ENCODE measurements at places on chromosomes 1 and 21.

- no peak for DNase-seq
Measured at GRCh38 chr1:6577831-6578525, 1.8 kb upstream of the ZBTB48 start.

- no peak for DNase-seq
Measured at GRCh38 chr1:221169447-221169889, 290.2 kb downstream of the HLX start.

- no peak for DNase-seq
Measured at GRCh38 chr1:48089356-48089891, 92.2 kb upstream of the TRABD2B start.

DNA sequence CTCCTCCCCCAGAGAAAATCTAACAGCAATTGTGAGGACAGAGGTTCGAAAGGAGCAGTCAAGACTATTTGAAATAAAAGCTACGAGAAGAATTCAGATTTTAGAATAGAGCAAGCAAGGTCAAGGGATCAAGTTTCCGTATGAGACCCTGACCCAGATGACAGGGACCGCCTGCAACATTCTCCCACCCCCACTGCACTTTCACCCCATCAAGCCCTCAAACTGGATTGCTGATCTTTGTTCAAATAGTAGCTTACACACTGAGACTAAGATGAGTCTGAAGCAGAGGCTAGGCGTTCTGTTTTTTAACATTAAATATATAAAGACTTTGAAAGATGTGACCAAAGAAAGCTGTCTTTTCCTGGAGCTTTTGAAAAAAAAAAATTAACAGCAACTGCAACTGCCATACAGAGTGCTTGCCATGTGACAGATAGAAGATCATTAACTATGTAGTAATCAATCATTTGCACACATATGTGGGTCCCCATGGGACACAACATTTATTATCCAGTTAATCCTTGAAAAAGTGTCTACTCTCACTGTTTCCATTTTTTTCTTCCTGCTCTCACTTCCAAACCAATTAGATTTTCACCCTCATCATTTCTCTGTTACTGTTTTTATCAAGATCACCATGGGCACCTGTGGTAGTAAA lies 120.0 kb downstream of the GRIK1 start:
- DNase-seq: no peak

GRCh38 chr1:61053712-61054600 lies 28.4 kb upstream of the NFIA start:
- no peak for DNase-seq

DNA sequence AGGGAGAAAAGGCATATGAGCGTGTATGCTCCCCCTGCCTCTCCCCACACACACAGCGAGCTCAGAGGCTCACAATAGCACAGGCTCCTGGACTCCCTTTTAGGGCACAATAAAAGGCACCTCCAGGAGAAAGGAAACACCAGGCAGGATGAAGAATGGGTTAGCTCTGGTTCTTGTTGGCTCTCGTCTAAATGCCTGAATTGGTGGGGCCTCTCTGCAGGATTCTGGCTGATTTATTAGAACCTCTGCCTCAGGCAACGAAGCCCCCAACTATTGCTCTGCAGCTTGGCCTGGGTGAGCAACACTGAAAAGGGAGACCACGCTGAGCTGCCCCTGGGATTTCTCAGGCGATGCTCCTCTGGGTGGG lies 590.9 kb upstream of the PLXNA2 start:
- no peak for DNase-seq

DNA sequence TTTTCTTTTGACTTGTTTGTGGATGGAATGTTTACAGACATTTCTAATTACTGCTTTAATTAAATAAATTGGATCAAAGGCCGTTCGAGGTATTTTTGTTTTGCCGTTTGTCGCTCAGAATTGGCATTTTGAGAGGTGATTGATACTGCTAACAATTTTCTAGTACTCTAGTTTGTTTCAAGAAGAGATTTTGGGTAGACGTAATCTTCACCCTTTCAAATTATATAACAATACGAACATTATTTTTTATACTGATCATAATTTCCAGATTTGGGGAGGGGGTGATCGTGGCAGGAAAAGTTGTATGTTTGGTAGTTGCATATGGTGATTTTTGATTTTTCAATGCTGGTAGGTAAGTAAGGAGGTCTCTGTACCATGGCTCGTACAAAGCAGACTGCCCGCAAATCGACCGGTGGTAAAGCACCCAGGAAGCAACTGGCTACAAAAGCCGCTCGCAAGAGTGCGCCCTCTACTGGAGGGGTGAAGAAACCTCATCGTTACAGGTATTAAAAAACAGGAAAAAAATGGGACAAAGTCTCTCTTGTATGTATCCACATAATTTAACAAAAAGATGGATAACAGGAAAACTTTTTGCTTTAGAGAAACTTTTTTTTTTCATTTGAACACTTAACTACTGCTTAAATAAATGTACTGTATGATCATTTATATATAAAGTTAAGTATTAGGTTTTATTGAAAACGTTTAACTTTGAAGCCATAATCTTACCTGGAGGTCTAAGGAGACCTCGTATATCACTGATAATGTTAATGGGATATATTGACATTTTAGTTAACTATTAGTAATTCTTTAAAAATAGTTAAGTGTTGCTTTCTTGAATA lies 1.7 kb downstream of the H3-3A start:
- DNase-seq: no peak

DNA sequence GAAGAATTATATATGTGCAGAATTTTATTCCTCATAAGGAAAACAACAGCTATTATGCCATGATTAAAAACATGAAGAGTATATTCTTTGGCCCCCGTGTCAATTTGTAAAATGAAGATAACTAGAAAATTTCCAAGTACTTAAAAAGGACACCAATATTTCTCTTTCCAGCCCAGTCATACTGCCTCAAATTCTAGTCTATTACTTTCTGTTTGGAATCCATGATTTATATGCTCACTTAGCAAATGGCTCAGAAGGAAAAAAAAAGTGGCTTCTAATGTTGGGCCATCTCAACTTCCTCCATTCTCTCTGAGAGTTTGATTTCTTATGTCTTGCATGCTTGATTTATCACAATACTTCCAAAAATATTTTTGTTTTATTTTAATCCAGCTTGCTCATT lies 1431.1 kb downstream of the AMY1C start:
- no peak for DNase-seq

DNA sequence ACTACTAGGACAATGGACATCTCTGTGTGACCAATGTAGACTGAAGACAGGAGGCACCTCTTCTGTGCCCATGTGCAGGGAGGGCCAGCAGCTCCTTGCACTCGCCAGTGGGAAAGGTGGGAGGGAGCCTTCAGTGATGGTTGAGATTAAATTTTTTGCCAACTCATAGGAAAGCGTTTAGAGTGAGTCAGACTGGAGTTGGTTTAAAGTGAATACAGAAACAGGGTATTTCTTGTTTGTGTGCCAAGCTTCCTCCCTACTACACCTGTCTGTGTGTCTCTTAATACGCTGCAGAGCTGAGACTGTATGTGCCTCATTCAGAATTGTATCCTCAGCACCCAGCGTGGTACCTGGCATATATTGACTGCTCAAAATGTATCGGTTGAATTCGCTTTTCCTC lies 13.5 kb upstream of the COL16A1 start:
- DNase-seq: no peak

DNA sequence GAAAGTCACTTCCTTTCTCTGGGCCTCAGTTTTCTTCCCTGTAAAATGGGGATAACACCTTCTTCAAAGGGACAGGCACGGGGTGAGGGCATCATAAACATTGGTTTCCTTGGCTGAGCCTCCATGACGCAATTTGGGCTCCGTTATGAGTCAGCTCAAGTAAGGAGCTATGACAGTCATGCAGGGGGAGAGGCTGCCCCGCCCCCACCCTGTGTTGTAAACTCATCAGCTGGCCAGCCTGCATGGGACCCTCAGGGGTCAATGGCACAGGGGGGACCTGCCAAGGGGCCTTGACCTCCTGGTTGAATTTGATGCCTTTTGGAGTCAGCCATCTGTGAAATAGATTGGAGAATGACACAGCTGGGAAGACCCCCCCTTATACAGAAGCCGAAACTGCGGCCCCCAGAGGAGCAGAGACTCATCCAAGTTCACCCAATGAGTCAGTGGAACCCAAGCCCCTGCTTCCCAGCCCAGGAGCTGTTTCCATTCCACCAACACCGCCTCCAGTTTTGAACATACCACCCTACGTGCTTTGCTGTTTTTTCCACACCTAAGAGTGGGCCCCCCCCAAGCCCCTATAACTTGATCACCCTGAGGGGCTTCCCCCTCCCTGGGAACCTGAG lies 36.8 kb upstream of the RUNX3 start:
- DNase-seq: no peak

- DNase-seq: no peak
Measured at GRCh38 chr1:53108646-53109580, 33.5 kb downstream of the SLC1A7 start.

GRCh38 chr21:46066591-46067331 lies 31.2 kb upstream of the COL6A2 start:
- no peak for DNase-seq

DNA sequence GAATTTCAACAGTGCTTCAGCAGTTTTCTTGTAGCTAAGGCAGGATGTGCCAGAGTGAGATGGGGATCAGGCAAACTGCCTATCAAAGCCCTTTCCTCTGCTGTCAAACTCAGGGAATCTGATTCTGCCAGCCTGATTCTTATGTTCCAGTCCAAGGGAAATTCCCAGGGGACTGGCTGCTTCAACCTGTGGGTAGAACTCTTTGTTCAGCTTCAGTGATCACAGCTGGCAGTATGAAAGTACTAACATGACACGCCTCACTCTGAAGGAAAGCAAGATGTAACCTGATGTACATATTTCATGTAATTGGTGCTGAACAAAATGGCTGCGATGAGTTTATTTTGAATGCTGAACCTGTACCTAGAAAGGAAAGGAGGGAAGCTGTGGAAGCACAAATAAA lies 40.1 kb upstream of the SLC5A9 start:
- no peak for DNase-seq

GRCh38 chr1:22773981-22774832 lies 63.6 kb downstream of the EPHB2 start:
- DNase-seq: no peak

- DNase-seq: no peak
Measured at GRCh38 chr1:17546946-17547670, 7.6 kb downstream of the ARHGEF10L start.

- no peak for DNase-seq
Measured at GRCh38 chr1:97986041-97987005, 65.5 kb upstream of the DPYD start.

Measured in stimulated activated CD4-positive, alpha-beta T cell treated with anti-CD3 and anti-CD28 coated beads, Interleukin-1b, Interleukin-23, amount 100 ng/mL, for 1 hour (primary cell).